ENCODE measurements at places on chromosomes 2 and 18. TPM values are rescaled to one million over a fixed set of nuclear protein-coding genes. Genes with fewer than 3 reads are reported as not detected.

The UGT1A3 gene
- total RNA-seq, result not detected

The PAX8 gene
- 0.43 TPM for total RNA-seq

The STK17B gene
- 237 TPM for total RNA-seq

The IGFBP2 gene
- total RNA-seq, result 123 TPM

DNA sequence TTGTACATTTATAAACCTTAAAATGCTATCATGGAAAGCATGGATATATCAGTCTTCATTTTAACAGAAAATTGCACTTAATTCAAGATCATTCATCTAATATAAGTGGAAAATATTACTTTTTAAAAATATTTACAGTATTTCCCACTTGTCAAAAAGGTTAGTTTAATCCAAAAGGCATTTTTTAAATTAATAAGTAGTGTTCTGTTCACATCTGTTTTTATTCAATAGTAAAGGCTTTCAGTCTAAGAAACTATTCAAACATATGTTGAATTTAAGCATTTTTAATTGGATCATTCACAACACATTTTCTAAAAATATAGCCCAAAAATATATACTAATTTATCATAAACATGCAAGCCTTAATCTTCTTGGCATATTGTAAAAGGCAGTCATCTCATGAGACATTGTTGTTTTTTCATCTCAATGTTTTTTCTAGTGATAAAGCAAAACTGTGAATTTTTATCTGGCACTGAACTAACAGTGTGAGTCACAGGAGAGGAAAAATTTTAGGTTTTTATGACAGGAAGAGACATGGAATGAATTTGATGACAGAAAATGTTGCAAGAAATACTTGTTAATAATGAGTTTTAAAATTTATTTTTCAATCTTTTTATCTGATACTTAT, 1642.5 kb upstream of the TMEFF2 start:
- no peak for DNase-seq

DNA sequence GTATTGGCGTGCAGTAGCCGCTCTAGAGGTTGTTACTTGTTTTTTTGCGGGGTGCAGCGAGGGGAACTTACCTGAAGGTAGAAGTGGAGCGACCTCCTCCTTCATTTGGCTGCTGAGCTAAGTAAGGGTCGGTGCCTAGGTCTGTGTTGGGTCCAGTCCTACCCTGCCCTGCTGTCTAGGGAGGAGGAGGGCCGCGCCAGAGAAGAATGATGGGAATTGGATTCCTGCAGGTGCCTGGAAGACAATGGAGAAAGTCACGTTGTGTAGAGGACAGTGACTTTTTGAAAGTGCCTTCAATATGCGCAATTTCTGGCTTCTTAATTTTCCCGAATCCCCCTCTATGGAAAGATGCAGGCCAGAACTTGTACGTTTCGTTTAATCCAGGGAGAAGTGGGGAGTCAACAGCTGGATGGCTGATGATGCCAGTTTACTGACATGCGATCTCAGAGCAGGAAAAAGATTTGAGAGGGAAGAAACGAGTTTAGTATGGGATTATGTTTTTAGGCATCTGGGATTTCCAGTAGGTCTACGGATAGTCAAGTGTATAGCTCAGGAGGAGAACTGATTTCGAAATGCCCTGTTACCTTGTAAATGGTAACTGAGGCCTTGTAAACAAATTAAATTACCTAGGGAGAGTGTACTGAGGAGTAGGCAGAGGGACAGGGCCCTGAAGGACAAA, 653 bp downstream of the MRPS9 start:
- DNase-seq, result no peak

GRCh38 chr2:234686088-234686890, 189.4 kb upstream of the ARL4C start:
- DNase-seq, result no peak

- DNase-seq, result no peak
Observed at GRCh38 chr18:32321826-32322225, 132.0 kb downstream of the MEP1B start.
